Stimulated activated CD8-positive, alpha-beta memory T cell treated with anti-CD3 and anti-CD28 coated beads, Interleukin-2, amount 100 ng/mL, for 48 hours (primary cell): ENCODE measurements at places on chromosomes 16 and 17.

DNA sequence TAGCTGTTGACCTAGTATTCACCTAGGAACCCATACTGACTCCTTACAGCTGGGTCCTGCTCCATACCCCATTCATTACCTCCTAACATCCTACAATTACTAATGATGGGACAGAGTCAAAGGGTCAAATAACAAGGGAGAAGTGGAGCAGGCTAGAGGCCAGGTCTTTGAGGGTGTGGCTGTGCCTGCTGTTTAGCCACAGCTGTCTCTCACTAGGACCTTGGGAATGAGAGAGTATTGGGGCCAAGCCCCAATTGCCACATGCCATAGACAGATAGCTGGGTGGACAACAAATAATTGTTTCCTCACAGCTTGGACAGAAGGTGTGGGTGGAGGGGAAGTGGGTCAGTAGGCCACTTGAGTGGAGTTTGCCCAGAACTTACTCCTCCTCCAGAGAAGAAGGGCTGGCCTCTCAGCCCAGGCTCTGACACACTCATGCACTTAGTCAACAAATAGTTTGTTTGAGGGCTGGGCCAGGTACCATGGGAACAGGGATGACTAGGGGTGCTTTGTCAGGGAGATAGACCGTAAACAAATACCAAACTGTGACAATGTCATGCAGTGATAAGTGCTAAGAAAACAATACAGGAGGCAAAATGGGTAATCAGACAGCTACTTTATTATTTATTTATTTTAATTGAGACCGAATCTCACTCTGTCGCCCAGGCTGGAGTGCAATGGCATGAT lies 10.2 kb upstream of the CENPT start:
- DNase-seq: no peak

DNA sequence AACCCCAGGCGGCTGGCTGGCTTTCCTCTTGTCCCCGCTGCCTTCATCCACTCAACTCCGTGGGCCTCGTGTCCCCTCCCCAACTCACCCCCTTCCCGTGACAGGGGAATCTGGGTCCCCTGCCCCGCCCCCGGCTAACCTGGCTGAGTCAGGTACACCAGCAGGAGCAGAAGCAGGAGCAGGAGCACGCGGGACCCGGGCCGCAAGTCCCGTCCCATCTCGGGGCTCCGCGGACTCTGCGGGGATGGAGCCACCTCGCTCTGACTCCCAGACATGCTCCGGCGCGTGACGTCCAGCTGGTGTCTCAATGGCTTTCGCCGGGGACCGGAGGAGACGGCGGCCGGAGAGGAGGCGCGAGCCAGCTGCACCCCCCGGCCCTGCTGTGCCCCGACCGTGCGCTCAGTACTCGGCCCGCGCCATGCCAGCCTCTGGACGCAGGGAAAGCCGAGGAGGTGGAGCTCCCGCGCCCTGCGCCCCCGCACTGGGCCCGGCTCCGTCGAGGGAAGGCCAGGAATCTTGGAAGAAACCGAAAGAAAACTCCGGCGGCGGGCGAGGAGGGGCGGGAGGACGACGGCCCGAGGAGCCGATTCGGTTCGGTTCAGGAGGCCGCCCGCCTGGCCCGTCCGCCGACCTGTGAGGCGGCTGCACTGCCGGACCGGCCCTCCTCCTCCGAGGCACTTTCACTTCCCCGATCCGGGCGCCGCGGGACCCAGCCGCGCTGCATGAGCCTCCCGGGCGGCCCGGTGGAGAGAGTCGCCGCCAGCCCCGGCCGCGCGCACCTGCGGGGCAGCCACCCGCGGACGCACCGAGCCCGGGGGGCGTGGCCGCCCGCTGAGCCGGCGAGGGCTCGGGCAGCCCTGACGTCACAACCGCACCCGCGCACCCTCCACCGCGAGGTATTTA lies at the start of the genes CXCL16 and ZMYND15:
Gene CXCL16, minus strand, starts transcription at position 807 of the 903 bp plus-strand sequence. Its CDS starts 589 bp downstream, at position 218.
Gene ZMYND15, plus strand, starts transcription at position 712 of the 903 bp plus-strand sequence. CDS start 716 bp downstream, outside the sequence.
- peak; percentile 41 for DNase-seq

GRCh38 chr16:77190190-77190477 lies 856 bp upstream of the MON1B start:
- DNase-seq: no peak

- no peak for DNase-seq
Observed at GRCh38 chr17:55394357-55395021, 27.1 kb downstream of the MMD start.

DNA sequence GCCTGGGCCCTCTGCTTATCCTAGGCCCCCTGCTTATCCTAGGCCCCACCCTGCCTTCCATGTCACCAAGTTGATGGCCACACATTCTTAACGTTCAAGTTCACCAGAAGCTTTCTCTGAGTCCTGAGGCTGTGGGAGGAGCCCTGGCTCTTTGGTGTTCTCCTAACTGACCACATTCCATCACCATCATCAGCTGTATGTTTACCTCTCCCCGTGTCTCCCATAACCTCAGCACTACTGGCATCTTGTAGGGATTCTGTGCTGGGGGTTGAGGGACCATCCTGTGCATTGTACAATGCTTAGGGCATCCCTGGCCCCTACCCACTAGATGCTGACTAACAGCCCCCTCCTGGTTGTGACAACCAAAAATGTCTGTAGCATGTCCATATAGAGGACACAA lies 99.3 kb downstream of the NDE1 start:
- no peak for DNase-seq

GRCh38 chr17:51748749-51749604 lies 409.5 kb downstream of the CA10 start:
- no peak for DNase-seq

DNA sequence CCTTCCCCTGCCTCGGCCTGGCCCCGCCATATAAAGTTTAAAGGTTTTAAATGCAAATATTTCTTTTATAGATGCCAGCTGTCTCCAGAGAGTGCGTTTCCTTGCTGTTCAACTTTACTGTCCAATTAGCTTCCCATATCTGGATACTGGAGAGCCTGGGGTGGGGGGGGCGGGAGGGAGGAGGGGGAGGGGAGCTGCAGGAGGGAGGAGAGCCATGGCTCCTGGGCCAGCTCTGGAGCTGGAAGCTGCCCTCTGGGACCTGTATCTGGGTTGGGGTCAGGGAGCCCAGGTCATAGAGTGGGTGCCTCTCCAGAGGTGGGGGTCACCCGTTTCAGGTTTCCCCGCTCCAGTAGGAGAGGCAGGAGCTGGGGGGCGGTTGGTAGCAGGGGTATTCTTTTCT lies 6.2 kb upstream of the GSE1 start:
- DNase-seq: no peak

- no peak for DNase-seq
Observed at GRCh38 chr16:64983963-64984362, 137.9 kb downstream of the CDH11 start.

DNA sequence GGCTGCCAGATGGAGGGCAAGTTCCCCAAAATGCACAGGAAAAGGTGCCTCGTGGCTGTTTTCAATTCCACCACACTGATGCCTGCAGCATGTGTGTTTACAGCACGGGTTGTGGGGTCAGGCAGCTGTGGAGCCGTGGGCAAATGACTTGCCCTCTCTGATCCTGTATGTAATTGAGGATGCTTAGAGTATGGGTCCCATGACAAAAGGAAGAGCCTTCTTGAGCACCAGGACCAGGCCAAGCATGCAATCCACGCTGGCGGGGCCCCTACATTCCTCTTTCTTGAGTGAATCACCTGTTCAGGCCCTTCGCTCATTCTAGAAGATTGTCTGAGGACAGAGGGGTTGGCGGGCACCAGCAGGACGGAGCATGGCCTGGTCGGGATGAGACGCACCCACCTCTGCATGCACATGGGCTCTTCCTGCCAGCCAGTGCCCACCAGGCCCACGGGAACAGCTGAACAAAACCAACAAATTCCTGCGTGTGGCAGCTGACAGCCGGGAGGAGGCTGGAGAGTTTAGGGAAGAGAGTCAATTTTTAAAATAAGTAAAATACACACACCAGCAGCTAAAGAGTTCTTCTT lies 1.4 kb upstream of the CTRB2 start:
- no peak for DNase-seq

DNA sequence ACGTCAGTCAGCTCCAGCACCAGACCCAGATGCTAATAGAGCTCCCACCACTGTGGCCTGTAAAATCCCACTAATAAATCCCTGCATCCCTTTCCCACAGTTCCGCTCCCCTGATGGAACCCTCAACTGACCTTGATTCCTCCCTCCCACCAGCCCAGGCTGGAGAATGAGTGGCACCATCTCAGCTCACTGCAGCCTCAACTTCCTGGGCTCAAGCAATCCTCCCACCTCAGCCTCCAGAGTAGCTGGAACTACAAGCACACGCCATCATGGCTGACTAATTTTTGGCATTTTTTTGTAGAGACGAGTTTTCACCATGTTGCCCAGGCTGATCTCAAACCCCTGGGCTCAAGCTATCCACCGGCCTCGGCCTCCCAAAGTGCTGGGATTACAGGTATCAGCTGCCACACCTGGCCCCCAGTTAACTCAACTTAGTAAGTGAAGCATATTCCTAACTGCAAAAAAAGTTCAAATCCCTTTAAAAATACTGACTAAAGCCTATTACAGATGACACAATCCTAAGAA lies 15.6 kb downstream of the USP7 start:
- DNase-seq: no peak

DNA sequence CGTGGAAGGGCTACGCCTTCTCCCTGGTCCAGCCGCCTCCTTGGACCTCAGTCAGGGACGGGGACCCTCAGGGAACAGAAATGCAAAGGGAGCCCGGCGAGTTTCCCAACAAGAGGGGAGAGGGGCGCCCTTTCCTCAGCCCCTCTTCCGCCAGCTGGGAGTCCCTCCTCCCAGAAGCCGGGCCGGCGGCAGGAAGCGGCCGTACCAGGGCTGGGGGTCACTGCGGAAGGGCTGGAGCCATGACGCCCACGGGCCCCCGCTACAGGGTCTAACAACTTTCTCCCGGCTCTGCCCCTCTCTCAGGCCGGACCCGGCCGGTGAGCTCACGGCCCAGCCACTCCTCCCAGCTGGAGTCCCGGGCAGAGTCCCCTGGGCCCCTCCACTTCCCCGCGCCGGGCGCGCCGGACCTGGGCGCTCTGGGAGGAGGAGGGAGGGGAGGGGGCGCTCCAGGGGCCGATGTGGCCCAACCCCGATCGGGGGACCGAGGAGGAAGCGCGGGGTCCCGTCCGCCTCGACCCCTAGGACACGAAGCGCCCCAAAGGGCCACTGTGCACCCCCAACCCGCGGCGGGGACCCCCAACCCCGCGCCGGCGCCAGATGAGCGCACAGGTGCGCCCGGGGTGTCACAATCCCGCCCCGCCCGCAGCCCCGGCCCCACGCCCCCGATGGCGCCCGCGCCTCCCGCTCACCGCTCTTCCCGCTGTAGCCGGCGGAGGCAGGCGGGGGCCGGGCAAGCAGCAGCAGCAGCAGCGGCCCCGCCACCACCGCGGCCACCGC lies 578 bp downstream of the PGAP6 start:
- DNase-seq: no peak

DNA sequence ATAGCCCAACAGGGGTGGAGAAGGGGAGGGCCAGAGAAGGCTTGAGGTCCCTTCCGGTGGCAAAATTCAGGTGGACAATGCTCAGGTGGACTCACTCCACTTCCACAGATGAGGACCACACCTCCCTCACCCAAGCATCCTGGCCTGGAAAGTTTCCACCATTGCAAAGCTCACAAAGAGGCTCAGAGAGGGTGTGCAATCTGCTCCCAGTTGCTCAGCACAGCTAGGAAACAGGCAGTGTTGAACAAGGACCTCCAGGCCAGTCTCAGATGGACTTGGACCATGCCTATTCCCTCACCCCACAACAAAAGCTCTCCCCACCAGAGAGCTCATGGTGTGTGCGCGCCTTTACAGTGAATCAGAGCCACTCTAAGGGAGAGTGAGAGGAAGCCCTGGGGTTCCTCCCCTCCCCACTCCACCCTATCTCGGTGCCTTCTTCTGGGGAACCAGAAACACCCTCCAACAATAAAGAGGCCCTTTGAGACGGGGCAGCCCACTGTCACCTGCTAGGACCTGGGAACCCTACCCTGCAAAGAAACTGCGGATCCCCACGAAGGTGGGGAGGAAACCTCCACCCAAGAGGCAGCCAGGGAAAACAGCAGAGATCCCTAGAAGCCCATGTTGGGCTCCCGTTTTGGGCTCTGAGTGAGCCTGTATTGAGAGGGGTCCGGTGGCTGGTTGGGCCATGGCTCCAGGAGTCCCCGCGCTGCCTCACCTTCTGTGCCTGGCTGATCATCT lies 1.6 kb downstream of the FAM83G start:
- no peak for DNase-seq

DNA sequence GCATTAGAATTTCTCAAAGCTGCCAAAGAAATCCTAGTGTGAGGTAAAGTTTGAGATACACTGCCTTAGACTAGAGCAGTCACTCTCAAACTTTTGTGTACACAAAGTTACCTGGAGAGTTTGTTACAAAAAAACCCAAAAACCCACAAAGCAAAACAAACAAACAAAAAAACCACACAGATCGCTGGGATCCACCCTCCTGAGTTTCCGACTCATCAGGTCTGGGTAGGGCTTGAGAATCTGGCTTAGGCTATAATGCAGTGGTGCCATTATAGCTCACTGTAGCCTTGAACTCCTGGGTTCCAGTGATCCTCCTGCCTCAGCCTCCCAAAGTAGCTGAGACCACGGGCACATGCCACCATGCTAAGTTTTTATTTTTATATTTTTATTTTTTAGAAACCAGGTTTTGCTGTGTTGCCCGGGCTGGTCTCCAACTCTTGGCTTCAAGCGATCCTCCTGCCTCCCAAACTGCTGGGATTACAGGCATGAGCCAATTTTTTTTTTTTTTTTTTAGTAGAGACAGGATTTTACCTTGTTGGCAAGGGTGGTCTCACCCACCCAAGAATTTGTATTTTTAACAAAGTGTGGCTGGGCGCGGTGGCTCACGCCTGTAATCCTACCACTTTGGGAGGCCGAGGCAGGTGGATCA lies 22.3 kb upstream of the SMG1 start:
- DNase-seq: no peak

DNA sequence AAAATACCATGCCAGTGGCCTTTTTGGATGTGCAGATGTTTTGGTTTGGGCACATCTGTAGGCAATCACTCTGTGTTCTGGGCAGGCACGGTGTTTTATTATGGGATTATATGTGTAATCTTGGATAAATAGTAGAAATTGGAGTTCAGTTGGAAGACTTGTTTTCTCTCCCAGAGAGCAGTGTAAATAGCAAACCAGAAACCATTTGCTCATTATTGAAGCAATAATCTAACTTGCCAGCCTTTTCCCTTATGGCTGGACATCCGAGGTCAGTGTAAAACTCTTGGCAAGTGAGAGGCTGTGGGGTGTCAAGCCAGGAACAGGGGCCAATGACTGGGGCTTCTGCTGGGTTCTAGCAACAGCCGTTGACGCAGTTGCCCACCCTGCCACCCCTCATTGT lies 69.9 kb downstream of the IRX3 start:
- no peak for DNase-seq

DNA sequence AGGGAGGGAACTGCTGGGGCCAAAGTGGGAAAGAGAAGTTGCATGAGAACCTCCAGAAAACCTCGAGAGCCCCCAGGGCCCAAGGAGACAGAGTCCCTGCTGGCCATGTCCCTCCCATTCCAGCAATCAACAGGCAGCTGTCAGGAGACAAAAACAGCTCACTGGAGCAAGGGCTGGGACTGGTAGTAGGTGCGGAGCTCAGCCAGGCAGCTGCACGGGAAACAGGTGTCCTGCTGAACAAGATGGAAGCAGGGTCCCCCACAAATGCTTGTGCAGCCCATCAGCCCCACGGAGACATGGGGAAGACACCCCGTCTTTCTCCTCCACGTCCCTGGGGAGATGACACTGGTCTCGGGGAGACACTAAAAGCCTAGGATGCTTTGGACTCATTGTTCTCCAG lies 34.5 kb downstream of the SDK2 start:
- DNase-seq: no peak

- DNase-seq: no peak
Observed at GRCh38 chr17:14733376-14733775, 432.5 kb downstream of the HS3ST3B1 start.

GRCh38 chr17:65430209-65430833 lies 131.1 kb downstream of the AXIN2 start:
- DNase-seq: no peak
